Activated naive CD4-positive, alpha-beta T cell (primary cell): ENCODE measurements at places on chromosomes 6 and 20.

GRCh38 chr6:47153404-47153755 lies 111.2 kb upstream of the ADGRF1 start:
- DNase-seq, result no peak

- no peak for DNase-seq
Measured at GRCh38 chr6:39530201-39530759, 194.9 kb downstream of the KIF6 start.

- no peak for DNase-seq
Measured at GRCh38 chr6:53199156-53199555, 50.5 kb upstream of the GCM1 start.

GRCh38 chr6:43996618-43997344 lies 130.5 kb downstream of the MRPL14 start:
- no peak for DNase-seq

DNA sequence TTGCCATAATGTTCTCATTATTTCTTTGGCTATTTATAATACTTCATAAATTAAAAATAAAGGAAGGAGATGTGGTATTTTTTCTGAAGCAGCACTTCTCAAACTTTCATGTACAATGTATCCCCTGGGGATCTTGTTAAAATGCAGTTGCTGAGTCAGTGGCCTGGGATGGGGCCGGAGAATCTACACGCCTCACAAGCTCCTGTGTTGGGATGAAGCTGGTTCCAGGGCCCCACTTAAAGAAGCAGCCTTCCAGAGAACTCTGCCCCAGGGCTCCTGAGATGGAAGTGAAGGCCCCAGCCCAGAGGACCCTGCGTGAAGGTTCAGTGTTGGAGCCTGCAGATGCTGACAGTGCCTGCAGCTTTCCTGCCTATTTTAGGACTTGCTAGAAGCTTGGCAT lies 40.1 kb upstream of the SLC23A2 start:
- no peak for DNase-seq

- DNase-seq, result no peak
Measured at GRCh38 chr20:33400812-33401183, 521 bp downstream of the CDK5RAP1 start.

GRCh38 chr6:159720708-159721107 lies 6.6 kb upstream of the WTAP start:
- DNase-seq, result no peak

DNA sequence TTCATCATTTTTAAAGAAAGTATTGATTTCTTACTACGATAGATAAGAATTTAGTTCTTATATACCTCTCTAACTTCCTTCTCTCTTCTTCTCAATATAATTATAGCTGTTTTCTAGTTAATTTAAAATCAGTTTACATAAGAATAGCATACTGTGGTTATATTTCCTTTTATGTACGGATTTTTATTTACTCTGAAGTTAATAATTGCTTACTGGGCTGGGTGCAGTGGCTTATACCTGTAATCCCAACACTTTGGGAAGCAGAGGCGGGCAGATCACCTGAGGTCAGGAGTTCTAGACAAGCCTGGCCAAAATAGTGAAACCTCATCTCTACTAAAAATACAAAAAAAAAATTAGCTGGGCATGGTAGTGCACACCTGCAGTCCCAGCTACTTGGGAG lies 9.7 kb downstream of the ACSS2 start:
- no peak for DNase-seq

GRCh38 chr6:170286246-170286933 lies 4.5 kb downstream of the DLL1 start:
- no peak for DNase-seq

DNA sequence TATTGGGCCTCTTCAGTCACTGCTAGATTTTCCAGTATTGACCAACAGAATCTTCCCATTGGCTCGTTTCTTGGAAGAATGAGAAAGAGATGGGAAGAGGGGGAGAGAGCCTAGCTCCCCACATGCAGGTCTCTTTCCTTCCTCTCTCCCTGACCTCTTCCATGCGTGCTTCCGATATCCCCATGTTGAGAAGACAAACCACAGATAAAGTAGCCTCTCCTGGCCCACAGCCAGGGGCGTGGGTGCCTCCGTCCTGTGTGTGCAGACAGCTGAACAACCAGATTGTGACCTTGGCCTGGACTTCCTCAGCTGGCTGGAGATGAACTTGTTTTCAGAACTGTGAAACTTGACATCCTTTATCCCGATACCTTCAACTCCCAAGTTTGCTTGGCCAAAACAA lies 71.0 kb downstream of the EDN3 start:
- no peak for DNase-seq

GRCh38 chr20:13610184-13610583 lies 28.5 kb downstream of the TASP1 start:
- no peak for DNase-seq

DNA sequence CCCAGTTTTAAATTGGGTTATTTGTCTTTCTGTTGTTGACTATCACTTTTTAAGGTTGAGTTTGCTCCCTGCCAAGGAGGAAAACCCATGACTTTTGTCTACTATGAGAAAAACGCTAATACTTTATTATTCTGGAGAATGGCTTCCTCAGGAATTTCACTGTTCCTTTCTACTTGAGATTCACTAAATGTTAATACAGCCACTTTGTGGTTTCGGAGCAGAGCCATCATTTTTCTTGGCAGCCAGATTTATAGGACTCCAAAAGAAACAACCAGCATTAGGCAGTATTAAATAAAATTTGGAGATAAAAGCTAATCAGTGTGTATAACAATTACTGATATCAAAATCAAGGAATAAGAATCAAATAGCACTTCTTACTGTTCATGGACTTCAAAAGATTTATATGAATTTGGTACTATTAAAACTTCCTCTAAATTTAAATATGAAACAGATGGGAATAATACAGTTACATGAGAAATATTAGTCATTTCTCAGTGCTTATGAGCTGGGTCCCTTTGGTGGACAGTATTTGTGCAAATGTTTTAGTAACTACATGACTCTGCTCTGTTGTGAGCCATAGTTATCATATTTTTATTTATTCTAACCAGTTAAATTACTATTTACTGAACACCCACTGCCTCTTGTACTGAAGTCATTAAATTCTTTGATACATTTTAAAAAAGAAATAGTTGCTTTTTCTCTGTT lies 64.1 kb upstream of the FBXO30 start:
- no peak for DNase-seq

DNA sequence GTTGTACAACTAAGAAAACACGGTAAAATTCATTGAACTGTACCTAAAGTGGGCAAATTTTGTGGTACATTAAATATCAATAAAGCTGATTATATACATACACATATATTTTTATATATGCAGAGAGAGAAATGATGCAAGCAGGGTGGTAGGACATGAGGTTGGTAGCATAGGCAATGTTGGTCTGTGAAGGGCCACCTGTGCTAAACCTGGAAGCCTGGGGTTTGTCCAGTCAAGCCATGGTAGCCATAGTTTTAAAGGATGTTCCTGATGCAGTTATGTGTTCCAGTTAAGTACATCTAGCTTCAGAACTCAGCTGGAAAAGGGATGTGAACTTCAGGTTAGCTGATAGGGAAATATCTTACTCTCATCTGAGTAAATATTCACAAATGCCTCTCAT lies 60.1 kb downstream of the TRIM38 start:
- DNase-seq, result no peak

DNA sequence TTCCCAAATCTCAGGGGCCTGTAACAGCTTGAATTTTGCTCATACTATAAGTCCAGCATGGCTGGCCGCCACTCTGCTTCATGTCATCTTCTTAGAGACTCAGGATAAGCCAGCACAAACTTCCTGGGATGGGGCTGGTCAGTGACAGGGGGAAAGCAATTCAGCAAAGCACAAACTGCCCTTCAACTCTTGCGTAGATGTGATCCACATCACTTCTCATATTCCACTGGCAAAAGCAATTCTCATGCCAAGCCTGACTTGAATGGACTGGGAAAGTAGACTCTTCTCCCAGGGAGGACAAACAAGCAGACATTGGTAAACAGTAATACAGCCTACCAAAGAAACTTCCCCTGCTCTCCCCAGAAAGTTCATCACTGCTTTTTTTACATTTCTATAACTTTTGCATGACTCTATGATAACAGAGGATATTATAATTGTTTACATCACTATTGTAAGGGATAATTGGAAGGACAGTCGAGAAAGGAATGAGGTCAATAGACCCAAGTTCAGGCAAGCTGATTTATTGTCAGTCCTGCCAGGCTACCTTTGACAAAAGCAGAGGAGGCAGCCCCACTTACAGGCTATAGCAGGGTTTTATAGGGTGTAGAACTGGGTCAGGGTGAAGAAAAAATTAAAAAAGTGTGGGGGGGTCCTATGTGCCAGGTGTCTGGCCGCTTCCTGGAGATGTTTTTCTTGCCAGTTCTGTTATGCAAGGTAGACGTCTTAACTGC lies 37.4 kb downstream of the RBM24 start:
- no peak for DNase-seq

GRCh38 chr6:148242180-148242579 lies 100.5 kb upstream of the SASH1 start:
- no peak for DNase-seq

- no peak for DNase-seq
Measured at GRCh38 chr6:44339763-44340625, 2.5 kb upstream of the SPATS1 start.

DNA sequence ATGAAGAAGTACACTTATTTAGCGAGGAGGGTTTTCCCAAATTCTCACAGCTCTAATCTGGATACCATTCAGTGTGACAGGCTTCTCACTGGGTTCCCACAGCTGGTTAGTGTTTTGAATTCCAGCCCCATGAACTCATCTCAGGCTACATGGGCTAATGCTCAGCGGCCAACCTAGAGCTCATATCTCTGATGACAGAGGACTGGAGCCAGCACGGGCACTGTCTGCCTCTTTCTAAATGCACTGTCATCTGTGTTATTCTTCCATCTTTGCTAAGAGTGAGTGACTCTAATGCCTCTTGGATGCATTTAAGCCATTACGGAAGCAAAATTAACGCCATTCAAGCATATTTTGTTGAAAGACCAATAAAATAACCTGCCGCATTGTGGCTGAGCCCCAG lies 308.9 kb upstream of the JAG1 start:
- DNase-seq, result no peak

DNA sequence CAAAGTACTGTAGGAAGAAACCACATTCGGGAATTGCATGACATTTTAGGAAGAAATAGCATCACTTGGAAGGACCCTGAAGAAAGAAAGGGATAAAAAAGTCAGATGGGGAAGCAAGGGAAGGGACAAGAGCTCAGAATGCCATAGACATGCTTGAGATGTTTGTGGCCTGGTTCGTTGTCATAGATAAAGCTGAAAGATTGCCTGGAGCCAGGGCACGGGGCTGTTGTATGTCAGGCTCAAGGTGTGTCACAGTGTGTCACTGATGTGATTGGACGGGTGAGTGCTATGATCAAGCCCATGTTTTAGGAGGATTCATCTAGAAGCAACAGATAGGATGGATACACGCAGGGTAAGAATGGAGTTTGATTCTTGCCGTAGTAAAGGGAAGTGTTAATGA lies 216.2 kb upstream of the SOX4 start:
- no peak for DNase-seq

GRCh38 chr20:25078662-25079061 lies 3.3 kb downstream of the VSX1 start:
- DNase-seq, result no peak

- DNase-seq, result no peak
Measured at GRCh38 chr6:31666337-31666965, 571 bp downstream of the CSNK2B start.

DNA sequence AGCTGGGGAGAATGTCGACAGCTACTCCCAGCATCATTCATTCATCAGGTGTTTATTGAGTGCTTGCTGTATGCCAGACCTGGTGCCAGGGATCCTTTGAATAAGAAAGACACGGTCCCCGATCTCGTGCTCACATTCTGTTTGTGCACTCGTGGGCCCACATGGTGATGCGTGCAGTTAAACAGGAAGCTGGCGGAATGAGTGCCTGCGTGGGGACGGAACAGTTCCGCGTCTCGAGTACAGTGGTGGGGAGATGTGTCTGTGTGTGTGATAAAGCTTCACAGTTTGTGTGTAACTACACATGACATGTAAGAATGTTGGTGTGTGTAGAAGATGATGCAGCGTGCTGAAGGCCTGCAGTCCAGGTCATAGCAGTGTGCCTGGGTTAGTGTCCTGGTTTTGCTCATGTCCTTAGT lies 6.5 kb downstream of the RBM38 start:
- DNase-seq, result peak; percentile 54

- no peak for DNase-seq
Measured at GRCh38 chr6:29924287-29924686, 18.0 kb upstream of the HLA-A start.

- no peak for DNase-seq
Measured at GRCh38 chr20:49285813-49286494, 8.1 kb upstream of the ZNFX1 start.

DNA sequence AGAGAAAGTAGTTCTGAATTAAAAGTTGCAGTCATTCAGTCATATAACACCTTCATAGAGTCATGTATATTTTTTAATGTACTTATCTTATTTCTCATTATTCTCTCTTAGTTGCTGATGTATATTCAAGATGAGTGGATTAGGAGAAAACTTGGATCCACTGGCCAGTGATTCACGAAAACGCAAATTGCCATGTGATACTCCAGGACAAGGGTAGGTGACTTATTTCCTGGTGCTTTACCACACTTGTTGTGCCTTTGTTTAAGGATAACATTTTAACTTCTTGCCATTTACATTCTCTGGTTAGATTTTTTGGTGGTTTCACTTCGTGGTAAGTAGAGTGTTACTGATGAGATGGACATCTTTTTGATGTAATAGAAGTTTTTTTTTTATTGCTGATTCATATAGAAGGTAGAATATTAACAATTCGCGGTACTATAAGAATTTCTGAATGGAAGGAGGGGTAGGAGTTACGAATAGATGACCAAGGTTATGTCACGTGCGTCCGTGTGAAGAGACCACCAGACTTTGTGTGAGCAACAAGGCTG lies 120.5 kb downstream of the NCOA3 start:
- no peak for DNase-seq

- DNase-seq, result no peak
Measured at GRCh38 chr6:128655978-128656498, 135.6 kb upstream of the PTPRK start.

GRCh38 chr6:81751388-81752083 lies 945 bp downstream of the TENT5A start:
- DNase-seq, result no peak

DNA sequence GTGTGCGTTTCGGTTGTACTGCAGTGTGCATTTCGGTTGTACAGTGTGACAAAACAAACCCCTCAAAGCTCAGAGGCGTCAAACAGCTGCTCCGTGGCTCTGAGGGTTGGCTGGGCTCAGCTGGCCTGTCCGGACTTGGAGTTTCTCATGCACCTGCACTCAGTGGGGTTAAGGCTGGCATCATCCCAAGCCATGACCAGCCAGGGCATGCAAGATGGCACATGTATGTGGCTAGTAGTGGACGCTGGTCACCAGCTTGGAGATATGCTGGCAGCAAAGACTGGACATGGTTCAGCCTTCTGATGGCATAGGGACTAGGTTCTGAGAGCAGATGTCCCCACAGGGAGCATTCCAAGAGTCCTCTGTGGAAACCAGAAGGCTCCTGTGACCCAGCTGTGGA lies 187.2 kb downstream of the CDH4 start:
- no peak for DNase-seq

- DNase-seq, result no peak
Measured at GRCh38 chr6:6125495-6125894, 118.8 kb upstream of the NRN1 start.
